ENCODE measurements at places on chromosomes 5 and 9.

DNA sequence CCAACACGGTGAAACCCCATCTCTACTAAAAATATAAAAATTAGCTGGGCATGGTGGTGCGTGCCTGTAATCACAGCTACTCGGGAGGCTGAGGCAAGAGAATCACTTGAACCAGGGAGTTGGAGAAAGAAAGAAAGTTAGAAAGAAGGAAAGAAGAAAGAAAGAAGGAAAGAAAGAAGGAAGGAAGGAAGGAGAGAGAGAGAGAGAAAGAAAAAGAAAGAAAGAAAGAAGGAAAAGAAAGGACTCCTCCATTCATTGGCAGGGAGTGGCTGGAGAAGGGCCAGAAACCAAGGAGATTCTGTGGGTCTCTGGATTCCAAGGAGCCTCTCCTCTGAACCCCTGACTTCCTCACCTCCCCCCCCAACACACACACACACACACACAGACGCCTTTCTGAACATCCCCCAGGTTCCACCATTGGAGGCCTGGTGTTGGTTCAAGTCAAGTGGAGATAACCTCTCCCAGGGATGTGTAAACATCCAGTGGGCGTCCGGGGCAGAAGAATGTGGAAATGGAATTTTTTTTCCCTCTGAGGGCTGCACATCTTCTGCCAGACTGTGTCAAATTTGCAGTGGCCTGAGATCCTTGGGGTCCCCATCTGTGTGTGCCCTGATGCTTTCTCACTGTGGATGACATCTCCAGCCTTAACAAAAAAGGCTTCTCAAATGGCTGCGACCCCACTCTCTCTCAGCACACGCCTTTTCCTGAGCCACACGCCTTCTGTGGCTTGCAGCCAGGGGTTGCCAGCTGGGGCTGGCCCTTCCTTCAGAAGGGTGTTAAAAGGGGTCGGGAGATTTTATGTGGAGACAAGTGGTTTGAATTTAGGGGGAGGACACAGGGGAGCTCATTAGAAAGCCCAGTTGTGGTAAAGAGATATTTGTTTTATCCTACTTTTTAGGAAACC is 109.3 kb upstream of the HAND1 start:
- DNase-seq: no peak

GRCh38 chr9:113590991-113591898 is 127.7 kb downstream of the RGS3 start:
- DNase-seq: peak; percentile 10

DNA sequence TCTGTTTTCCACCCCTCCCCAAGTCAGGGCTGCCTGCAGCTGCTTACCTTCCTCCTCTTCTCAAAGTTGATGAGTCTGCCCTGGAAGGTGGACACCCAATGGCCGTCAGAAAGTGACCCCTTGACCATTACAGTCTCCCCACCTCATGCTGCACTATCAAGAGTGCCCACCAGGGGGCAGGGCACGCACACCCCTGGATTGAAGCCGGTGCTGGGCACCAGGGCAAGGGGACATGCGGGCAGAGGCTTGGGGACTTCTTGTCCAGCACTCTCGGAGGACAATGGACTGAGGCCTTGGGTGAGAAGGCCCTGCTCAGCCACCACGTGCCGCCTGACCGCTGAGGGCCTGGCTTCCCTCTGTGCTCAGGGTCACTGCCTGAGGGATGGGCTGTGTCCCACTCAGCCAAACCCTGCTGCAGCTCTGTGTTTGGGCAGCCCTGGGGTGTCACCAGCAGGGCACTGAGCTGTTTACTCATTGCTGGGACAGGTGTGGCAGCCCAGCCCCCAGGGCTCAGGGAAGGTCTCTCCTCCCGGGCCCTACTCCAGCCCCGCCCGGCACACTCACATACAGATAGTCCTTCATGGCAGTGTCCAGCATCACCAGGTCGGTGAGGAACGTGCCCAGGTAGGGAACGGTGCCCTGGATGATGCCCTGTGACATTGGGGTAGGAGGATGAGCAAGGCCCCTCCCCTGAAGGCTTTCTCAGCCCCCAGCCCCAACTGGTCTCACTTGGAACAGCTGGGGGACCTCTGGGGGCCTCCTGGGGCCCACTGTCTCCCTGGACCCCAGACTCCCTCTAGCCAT is 17.7 kb downstream of the RALGDS start:
- DNase-seq: no peak

DNA sequence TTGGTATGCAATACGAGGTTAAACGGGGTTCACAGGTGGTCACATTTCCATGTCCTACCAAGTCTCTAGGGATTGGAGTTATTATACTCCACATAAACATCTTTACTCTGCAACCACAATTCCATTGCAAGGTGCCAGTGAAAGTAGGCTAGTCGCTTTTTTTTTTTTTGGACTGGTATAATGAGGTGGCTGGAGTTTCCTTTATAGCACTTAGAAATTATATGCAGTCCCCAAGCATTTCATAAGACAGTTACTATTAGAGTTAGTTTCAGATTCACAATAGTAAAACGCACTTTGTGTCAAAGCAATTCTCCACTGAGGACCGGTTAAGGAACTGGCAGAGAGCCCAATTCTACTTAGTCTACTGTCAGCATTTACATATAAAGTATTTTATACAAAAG is 1.4 kb downstream of the MEF2C start:
- no peak for DNase-seq

DNA sequence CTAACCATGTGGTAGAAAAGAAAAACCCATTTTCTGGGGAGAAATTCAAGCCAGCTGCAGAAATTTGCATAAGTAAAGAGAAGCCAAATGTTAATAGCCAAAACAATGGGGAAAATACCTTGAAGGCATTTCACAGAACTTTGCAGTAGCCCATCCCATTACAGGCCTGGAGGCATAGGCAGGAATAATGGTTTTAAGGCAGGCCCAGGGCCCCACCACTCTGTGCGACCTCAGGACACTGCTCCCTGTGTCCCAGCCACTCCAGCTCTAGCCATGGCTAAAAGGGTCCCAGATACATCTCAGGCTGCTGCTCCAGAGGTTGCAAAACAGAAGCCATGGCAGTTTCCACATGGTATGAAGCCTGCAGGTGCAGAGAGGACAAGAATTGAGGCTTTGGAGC is 253.3 kb downstream of the CTNND2 start:
- no peak for DNase-seq

- no peak for DNase-seq
Measured at GRCh38 chr5:17358031-17358430, 140.0 kb upstream of the TAF11L2 start.

DNA sequence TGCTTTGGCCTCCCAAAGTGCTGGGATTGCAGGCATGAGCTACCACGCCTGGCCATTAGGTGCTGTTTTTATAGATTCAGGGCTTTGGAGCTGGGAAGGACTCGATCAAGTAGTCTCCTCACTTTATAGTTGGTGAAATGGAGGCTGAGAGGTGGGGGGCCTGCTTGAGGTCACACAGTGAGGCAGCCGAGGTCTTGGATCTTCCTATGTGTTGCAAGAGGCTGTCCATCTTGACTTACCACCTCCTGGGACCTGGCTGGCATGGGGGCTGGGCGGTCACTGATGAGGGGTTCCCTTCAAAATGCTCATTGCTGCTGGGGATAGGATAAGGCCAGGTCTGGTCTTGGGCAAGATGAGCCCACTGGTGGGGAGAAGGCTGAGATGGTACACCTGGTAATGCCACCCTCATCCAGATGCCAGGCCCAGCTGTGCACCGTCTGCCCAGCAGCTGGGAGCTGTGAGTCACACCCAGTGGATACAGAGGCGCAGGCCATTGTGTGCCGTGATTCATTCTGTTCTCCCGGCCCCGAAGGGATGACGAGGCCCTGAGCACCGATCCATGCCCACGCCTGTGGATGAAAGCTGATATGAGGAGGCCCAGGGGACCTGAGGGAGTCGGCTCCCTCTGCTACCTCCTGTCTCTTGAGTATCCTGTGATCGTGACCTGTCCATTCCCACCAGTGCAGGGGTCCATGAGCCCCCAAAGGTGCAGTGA is 10.5 kb upstream of the NDST1 start:
- DNase-seq: no peak

DNA sequence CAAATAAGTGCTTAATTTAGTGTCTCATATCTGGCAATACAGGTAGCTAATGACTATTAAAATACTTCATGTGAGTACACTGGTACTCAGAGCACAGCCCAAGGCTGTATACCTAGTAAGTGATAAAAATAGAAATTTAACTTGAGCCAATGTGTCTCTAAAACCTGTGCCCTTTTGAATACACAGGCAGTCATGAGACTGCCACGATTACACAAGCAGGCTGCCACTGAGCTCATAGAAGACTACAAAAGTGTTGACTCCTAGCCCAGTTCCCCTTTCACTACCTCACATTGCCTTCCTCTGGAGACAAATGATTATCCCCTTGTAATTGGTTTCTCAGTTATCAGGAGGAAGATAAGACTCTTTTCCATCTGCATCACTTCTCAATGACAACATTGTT is 66.3 kb upstream of the PAPPA start:
- DNase-seq: no peak

DNA sequence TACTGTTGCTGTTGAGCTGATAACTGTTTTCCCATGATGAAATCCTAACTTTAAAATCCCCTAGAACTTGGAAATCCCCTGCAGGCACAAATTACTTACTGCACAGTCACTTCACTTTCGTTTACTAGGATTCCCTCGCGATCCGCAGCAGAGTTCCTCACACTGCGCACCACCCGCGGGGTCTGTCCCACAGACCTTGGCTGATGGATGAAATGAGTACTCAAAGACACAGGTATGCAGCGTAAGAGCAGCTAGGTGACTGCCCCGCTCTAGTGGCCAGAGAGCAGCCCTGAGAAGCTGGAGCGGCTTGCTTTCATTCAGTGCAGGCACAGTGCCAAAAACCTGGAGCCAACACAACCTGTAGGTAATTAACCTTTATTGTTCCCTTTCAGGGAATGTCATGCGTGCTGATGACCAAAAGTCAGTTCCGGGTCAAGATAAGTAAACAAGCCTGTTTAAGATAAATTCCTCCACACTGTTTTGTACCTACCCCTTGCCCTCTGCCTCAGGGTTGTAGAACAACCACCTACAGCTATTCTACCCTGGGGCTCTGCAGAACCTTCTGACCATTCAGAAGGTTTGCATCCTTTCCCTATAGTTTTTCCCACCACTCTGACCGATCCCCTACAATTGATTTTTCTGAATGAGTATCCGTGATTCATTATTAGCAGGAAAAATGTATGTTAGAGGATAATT is 191.2 kb downstream of the CDH9 start:
- no peak for DNase-seq

- no peak for DNase-seq
Measured at GRCh38 chr9:99144966-99145365, 40.1 kb downstream of the TGFBR1 start.

DNA sequence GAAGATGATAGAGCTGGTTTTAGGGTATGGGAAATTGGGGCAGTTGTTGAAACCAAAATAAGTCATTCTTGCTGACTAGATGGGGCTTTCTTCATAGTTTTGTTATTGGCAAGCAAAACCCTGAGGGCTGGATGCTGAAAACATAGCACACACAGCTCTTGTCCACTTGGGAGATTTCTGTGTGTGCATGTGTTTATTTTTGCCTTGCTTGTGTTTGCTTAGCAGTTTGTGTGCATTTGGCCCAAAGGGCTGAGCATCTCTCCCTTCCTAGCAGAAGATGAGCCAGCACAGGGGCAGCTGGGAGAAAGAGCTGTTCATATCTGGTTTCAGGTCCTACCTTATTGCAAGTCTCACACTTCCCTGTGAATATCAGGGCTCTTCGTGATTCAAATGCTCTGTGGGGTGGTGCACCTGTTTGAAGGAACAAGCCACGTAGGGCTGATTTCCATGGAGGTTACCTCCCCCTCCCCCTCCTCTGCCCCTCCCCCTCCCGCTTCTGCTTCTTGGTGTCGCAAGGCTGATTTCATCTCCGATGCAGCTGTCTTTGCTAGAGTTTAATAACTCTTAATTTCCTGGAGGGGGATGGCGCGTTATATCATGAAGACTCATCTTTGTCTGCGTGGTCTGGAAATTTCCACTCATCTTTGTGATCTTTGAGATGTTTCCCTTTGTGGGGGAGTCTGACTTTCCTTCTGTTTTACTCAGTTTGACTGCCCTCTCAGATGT is 296.5 kb downstream of the ARHGAP26 start:
- DNase-seq: no peak

GRCh38 chr5:169279125-169279524 is 21.8 kb downstream of the SLIT3 start:
- no peak for DNase-seq

DNA sequence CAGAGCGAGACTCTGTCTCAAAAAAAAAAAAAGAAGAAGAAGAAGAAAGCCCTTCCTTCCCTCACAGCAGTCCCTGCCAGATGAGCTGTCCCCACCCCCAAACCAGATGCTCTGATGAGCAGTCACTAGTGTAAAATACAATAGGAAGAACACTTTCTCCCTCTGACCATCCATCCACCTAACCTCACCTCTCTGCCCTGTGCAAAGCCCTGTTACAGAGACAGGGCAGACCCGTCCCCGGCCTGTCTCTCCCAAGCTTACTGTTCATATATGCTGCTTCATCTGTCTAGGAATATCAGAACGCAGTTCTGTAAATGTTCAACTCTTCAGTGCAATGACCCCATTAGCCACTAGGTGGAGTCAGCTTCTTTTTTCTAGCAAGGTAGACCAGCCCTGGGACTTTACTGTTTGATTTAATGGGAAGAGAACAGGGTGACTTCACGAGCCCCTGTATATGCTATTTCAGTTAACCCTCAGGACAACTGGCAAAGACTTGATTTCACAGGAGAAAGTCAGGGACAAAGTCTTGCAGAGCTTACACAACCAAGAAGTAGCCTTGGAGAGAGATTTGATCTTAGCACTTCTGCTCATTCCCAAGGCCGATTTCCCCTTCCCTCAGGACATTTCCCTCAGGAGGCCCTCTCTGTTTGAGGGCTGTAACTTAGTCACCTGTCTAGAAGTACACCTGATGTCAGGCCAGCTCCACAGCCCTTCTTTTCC is 14.9 kb upstream of the FGFR4 start:
- peak; percentile 11 for DNase-seq

- DNase-seq: no peak
Measured at GRCh38 chr9:129934780-129935179, 99.5 kb downstream of the USP20 start.

- DNase-seq: no peak
Measured at GRCh38 chr5:98935206-98935605, 6.4 kb upstream of the CHD1 start.

DNA sequence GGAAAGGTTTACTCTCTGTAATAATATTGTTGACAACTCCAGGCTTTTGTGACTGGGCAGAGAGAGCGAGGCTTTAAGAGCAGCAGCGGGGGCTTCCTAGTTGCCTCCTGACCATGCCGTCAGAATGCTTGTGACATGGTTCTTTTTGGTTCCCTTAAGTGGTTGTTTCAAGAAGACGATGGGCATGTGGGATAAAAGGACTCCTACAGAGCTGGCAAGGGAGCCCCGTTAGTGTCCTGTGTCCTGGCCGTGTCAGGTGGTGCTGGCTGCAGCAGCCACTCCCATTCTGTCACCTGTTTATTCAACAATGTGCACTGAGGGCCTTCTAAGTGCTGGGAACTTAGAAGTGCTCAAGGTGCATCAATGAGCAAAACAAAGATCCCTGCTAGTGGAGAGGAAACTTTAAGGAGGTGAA is 19.7 kb downstream of the LCP2 start:
- no peak for DNase-seq
